ENCODE measurements at places on chromosomes 12 and 14.

GRCh38 chr12:121957861-121958515 lies 39.6 kb downstream of the CFAP251 start:
- DNase-seq: no peak

GRCh38 chr12:464484-465267 lies 4.9 kb downstream of the B4GALNT3 start:
- DNase-seq: no peak

- DNase-seq: peak; percentile 10
Measured at GRCh38 chr14:104903990-104904389, 20.7 kb upstream of the PLD4 start.

GRCh38 chr12:47085815-47086252 lies 6.1 kb upstream of the AMIGO2 start:
- peak; percentile 92 for DNase-seq

GRCh38 chr12:44021471-44021971 lies 185.6 kb downstream of the TMEM117 start:
- DNase-seq: no peak

DNA sequence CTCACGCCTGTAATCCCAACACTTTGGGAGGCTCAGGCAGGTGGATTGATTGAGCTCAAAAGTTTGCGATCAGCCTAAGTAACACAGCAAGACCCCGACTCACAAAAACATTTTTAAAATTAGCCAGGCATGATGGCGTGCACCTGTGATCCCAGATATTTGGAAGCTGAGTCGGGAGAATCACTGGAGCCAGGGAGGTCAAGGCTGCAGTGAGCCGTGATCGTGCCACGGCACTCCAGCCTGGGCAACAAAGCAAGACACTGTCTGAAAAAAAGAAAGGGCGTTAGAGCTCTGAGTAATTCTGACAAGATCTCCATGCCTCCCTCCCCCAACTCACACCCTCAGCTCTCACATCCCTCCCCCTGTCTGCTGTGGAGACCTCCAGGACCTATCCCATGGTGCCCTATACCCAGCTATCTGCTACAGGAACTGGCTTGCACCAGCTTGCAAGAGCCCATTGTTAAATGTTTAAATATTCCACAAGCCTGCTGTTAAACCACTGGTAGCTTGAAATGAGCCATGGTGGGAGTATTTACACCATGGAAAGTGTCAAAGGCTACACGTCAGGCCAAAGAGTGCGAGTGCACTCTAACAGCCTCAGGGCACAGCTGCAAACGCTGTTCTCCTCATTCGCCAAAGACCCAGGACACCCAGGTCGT lies 35.1 kb upstream of the PPP2R5C start:
- peak; percentile 37 for DNase-seq

DNA sequence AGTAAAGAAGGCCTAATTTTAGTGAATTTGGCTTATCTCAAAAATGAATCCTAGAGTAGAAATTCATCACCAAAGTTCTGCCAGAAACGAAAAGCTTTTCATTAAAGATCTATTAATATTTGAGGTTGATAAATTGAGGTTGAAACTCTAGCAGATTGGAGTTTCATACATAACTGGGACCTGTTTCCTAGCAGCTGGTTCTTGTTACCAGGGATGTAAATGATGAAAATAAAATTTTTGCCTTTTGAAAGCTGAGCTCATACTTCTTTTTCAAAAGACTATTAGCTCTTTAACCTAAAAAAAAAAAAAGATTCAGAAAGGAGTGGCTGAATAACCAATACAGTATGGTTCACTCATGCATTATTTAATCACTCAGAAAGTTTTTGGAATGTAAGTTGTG lies 98.3 kb downstream of the PTGER2 start:
- no peak for DNase-seq

GRCh38 chr14:96781371-96781770 lies 15.8 kb upstream of the VRK1 start:
- no peak for DNase-seq

- DNase-seq: no peak
Measured at GRCh38 chr12:1879633-1880032, 38.8 kb downstream of the CACNA2D4 start.

- DNase-seq: no peak
Measured at GRCh38 chr12:3077572-3078081, 448 bp downstream of the TSPAN9 start.

DNA sequence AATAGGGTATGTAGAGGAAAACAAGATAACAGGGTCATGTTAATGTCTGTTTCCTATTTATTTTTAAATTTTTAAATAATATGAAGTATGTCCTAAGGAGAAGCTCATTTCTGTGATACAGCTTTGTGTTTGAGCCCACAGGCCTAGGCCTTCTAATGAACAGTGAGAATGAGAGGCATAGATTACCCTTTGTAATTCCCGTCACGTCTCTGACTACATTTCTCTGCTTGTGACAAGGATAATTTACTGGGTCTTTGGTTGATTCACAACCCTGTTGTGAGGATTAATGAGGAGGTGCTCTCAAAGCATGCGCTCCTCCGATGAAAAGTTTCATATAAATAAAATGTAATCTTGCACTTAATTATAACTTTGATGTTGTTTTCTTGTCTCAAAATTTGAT lies 56.1 kb downstream of the SYT10 start:
- no peak for DNase-seq

DNA sequence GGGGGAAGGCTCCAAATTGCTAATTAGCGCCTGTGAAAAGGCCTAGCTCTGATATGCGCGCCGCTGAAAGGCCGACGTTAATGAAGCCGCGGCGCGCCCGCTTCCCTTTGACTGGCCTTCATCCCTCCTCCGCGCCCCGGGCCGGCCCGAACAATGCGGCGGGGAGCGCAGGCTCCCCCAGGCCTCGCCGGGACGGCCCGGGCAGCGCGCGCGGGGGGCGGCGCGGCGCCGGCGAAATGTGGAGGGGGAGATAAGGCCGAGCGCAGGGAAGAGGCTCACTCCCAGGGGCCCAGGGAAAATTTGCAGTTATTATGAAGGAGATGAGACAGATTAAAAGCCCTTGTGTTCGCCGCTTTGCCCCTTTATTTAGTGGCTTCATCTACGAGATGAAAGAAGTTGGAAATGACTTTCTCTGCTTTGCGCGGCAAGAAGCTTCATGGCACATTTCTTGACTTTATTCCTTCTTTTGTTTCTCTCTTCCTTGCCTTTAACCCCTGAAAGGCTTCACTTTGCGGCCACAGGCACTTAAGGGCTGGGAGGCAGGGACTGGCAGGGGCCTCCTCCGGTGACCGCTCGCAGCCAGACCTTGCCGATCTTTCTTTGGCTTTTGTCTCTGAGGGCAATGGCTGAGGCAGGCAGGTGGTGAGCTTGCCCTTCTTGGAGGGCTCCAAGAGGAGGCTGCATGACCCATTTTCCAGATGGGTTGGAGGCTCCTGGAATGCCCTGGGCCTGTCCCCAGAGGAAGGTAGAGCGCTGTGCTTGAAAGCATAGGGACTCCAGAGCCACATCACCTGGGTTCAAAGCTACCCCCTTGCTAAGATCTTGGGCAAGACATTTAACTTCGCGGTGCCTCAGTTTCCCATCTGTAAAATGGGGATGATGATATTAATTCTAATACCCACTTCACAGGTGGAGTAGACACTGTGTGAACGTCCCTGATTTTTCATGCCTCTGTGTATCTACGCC lies 12.7 kb upstream of the GPATCH2L start:
- no peak for DNase-seq

GRCh38 chr12:102540815-102541385 lies 60.5 kb upstream of the IGF1 start:
- DNase-seq: no peak

- no peak for DNase-seq
Measured at GRCh38 chr12:21502872-21503271, 1.3 kb downstream of the GOLT1B start.

DNA sequence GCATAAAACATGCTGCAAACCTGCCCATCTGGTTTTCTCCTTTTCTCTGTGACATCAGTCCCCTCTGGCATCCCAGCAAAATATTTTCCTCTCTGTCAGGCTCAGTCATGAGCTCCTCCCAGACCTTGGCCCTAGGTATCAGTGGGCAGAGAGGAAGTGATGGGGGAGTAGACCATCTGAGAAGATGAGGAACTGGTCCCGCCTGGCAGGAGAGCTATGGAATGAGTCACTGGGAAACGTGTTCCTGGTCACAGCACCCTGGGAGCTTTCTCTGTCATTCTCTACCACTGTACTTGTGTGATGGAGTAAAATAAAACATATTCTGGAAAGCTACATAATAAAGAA lies 5.0 kb upstream of the SRSF9 start:
- DNase-seq: peak; percentile 97

DNA sequence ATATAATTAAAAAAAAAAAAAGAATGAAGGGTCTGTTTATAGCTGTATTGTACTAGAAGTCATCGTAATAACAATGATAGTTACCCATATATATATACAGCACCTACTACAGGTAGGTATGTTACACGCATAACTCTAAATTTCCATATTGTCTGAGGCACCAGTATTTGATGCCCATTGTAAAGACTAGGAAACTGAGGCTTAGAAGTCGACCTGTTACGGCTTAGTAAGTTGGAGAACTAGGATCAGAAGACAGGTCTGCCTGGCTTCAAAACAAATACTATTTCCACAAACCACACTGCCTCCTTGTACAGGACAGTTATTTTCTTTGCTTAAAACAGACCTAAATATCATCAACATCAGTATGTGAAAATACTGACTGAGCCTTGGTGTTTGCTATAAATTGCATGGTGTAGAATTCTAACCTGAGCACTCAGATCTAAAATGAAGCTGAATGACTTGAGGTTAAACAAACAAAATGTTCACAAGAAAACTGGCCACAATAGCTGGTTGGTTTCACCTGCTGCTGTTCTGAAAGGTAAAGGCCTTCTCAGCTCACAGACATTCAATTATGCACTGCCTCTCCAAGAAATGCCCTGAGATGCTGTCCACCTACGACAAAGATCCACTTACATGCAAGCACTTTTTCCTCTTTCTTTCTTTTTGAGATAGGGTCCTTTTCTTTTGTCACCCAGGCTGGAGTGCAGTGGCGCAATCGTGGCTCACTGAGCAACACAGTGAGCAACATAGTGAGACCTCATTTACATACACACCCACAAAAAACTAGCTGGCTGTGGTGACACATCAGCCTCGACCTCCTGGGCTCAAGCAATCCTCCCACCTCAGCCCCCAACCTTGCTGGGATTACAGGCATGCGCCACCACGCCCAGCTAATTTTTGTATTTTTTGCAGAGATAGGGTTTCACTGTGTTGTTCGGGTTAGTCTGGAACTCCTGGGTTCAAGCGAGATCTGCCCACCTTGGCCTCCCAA lies 35.7 kb downstream of the SSH1 start:
- no peak for DNase-seq

- DNase-seq: no peak
Measured at GRCh38 chr12:96720363-96720705, 186.7 kb upstream of the NEDD1 start.

DNA sequence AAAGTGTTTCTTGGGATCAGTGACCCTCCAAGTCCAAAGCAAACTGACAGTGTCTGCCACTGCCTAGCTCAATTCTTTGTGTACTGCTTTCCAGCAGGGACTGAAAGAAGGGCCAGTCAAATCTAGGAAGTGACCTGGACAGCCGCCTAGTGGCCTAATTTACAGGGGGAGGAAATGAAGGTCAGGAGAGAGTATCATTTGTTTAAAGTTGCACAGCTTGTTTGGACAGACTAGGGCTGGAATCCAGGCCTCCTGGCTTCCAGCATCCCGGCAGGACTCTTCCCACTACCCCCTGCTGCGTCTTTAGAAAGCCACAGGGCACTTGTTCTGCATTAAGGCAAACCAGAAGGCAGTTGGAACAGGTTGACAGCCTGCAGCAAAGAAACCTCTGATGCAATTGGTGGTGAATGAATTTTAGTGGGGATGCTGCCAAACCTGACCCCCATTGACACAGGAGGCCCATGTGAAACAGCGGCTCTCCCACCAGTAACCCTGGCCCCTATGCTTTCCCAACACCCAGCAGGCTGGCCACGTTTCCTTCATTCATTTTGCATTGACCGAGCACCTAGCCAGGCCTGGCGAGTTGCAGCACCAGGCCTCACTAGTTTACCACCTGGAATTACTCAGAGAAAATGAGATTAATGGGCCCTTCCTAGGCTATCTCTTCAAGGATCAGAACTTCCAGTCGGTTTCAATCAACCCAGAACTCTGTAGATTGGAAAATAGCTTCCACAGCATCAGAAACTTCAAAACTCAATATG lies 28.2 kb downstream of the GALNT16 start:
- DNase-seq: no peak

- no peak for DNase-seq
Measured at GRCh38 chr14:93395231-93395630, 35.5 kb upstream of the UNC79 start.

DNA sequence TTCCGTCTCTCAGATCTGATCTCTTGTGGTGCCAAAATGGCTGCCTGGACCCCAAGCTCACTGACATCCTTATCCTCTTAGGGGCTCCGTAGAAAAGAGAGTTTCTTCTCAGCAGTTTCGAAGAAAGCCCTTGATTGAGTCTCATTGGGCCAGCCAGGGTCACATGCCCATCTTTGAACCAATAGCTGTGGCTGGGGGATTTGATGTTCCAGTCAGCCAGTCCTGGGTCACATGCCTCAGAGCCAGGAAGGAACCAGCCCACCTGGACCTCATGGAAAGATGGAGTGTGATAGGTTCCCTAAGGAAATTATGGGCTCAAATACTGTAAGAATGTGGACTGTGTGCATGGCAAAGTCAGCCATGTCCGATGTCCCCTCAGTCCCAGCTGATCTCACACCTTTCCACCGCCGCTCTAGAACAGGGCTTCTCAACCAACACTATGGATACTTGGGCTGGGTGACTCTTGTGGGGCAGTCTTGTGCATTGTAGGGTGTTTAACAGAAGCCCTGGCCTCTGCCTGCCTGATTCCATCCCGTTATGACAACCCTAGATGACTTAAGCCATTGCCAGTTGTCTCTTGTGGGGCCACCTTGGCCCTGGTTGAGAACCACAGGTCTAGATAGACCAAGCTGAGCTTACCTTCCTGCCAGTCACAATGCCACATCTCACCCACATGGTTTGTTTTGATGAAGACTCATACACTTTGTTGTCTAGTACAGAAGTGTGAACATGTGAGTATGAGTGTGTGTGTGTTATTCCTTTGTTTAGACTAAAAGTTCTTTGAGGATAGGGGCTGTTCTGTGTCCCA lies 163.9 kb downstream of the ADGRD1 start:
- DNase-seq: no peak

DNA sequence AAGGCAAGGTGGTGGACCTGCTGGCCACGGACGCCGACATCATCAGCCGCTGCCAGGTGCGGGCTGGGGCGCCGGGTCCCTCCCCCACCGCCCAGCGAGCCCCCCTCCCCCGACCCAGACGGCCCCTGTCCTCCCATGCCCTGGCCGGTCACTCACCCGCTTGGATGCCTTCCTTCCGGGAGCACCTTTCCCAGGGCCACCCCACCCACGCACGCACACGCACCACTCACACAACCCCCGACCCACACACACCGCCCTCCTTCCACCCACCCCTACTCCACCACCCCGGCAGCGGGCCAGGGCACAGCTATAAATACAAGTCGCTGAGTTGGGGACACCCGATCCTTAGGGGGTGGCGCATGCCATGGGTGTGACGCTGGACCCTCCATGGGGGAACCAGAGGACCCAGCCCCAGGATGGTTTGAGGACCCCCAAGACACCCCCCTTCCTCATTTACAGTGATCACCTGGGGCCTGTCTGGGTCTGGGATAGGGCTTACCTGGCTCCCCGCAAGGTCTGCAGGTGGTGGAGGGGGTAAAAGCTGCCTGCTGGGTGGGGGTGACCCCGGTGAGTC lies 465 bp downstream of the ADSS1 start:
- DNase-seq: no peak

Measured in islet precursor cell (in vitro differentiated cells).